ENCODE measurements at places on chromosomes 3 and 15.

- DNase-seq, result no peak
These were observed 470.5 kb downstream of the EPHA3 start for GRCh38 chr3:89577637-89578530.

DNA sequence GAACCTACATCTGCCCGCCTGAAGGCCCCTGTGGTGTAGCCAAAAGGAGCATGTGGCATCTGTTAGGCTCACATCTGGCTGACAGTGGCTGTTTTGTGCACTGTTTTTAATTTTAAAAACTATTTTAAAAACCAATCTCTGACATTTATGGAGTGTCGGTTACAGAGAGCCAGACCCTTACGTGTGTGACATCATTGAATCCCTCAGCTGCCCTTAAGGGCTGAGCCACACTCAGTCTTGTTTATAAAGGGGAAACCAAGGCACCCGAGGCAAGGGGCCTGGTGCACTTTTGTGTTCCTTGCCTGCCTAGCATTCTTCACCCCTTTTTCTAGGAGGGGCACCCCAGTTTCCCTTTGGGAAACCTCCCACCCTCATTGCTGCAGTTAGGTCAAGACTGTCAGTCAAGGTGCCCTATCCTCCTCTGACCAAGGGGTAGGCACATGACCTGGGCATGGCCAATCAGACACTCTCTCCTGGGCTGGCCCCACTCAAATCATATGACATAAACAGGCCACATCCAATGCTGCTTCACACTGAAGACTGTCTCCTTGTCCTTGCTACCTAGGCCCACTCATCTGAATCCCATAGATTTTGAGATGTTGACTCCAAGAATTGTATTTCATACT, 105.3 kb downstream of the LSM3 start:
- DNase-seq, result no peak

GRCh38 chr3:168325684-168326083, 230.0 kb upstream of the GOLIM4 start:
- DNase-seq, result no peak

DNA sequence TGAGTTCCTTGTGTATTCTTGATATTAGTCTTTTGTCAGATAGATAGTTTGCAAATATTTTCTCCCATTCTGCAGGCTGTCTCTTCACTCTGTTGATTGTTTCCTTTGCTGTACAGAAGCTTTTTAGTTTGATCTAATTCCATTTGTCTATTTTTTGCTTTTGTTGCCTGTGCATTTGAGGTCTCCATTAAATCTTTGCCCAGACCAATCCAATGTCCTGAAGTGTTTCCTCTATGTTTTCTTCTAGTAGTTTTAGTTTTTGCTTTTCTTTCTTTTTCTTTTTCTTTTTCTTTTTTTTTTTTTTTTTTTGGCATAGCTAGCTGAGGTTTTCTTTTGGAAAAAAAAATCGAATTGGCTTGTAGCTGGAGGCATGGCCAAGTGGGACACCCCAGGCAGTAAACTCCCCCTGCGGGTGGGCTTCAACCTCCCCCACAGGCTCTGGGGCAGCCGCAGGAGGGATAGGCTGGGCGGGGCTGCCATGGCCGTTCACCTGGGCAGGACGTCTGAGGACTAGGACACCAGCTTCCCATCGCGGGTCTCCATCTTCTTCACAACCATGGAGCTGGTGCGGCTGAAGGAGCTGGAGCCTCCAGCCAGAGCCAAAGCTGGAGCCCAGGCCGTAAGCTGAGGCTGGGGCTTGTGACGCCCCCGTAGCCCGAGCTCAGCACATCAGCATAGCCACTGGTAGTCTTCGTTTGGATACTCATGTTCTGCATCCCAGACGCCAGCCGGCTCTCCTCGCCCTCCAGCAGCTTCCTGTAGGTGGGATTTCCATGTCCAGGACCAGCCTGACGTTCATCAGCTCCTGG, 16.2 kb upstream of the PSTPIP1 start:
- DNase-seq, result no peak

GRCh38 chr15:77641999-77642398, 9.3 kb upstream of the LINGO1 start:
- no peak for DNase-seq

GRCh38 chr15:48467801-48468200, 136.6 kb downstream of the DUT start:
- no peak for DNase-seq

- no peak for DNase-seq
These were observed 44.7 kb downstream of the TCF12 start for GRCh38 chr15:56963126-56963525.

Measured in NCI-H1092 treated with DMSO at 0.1 percent for 48 hours (cell line).